ENCODE measurements at places on chromosomes 7 and 10.
A peak's percentile ranks its signal among the peaks of the same experiment; 100 is the strongest.

DNA sequence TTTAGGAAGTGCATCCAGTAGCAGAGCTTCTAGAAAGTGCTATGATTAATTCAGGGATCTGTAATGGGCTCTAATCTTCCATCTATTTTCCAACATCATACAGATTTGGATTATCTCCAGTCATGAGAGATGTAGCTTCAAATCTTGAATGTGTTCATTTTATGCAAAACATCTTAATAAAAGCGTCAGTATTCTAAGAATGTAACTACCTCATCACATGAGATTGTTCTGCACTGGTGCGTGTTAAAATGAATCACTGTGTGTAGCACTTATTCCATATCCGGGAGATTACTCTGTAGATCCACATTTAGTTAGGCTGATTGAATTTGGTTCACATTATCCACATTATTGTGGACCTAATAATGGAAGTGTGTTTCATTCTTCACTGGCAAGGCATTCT lies 344.9 kb upstream of the CHRM2 start:
- DNase-seq = no peak

GRCh38 chr10:48842231-48842630 lies 97.4 kb downstream of the LRRC18 start:
- DNase-seq = no peak

DNA sequence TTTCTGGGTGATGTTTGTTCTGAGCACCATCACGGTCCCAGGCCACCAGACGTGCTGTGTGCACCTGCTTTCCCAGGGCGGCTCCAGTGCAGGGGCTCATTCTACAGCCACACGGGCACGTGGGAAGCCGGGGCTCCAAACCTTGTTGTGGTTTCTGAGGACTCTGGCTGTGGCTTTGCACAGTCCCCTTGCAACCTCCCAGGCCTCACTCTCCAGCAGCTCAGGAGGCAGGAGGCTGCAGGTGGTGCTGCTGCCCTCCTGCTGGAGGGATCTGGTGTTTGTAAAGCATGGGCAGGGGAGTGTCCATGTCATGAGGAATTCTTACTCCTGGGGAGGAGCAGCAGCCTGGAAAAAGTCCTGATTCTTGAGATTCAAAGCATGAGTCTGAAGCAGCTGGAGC lies 54.3 kb downstream of the INSYN2A start:
- peak; percentile 17 for DNase-seq

- no peak for DNase-seq
Observed at GRCh38 chr7:96794063-96794462, 84.4 kb upstream of the SEM1 start.

GRCh38 chr10:83835945-83836745 lies 303.2 kb upstream of the GHITM start:
- no peak for DNase-seq

DNA sequence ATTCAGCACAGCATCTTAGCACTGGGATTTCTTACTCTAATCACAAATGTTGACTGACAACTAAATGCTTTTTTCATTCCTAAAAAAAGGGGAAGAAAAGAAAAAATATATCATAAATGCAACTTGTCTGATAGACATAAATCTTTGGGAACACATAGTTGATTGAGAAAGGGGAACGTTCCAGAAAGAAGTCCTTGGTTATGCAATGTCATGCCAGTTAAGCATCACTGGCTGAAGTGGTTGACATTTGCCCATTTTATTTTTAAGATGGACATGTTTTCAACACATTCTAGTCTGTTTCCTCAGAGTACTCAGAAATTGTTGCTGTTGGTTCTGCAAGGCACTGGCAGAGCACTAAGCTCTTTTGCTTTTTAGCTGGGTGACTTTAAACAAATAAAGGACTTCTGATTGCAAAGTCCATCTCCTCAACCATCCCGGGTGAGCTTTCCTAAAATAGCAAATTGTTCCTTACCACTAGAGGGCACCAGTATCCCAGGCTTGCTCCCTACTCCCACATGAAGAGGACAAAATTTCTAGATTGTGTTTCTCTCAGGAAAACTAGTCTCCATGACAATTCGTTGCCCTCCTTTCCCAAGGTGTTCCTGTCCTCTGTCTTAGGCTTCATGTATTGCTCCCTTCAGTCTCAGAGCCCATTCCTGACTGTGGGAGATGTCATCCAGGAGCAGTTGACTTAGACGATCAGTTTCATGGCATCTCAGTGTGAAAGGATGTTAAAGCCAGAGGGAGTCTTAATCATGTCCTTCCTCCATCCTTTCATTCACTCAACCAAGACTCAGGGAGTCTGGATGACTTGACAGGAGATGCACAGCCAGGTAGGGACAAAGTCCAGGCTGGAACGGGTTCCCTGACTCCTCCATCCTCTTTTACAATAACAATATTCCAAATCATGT lies 23.9 kb downstream of the OPALIN start:
- peak; percentile 35 for DNase-seq

DNA sequence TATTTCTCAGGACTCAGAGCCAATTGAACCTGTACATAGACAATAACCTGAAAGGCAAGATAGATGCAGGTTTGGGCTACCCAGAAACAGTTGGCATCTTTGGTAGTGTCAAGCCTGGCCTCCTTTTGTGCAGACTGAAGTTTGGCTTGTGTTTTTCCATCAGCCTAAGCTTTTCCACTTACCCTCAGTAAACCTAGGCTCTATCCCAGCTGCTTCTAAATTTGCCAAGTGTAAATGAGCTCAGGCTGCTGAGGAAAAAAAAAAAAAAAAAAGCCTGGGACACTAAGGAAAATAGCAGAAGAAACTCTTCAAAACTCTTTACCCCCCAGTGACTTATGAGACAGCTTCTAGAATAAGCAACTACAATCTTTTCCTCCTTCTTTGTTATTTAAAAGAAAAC lies 316.3 kb upstream of the SORCS1 start:
- DNase-seq = no peak

- peak; percentile 72 for DNase-seq
Observed at GRCh38 chr10:74058658-74059057, 60.7 kb downstream of the VCL start.

- peak; percentile 70 for DNase-seq
Observed at GRCh38 chr7:135650831-135651573, 11.3 kb upstream of the STMP1 start.

- DNase-seq = no peak
Observed at GRCh38 chr7:1535701-1536454, 5.4 kb downstream of the MAFK start.

DNA sequence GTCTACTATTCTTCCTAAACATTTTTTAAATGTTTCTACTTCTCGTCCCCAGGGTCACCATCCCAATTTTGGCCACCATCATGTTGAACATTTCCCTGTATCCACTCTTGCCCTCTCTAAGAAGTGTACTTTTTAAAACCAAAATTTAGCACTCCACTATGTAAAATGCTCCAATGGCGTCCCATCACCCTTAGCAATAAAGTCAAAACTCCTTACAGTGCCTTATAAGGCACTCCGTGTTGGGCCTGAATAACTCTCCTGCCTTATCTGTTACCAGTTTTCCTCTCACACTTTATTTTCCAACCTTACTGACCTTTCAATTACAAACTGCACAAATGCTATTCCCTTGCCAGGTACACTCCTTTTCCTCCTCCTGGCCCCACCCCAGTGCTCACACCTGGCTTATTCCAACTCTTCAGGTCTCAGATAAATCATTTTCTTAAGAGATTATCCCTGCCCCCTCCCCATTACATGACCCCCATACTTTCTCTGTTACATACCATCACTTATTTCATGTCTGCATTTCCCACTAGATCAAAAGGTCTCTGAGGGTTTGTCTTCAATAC lies 1.3 kb downstream of the TMEM168 start:
- DNase-seq = no peak
